ENCODE measurements at places on chromosomes 6 and 20.

DNA sequence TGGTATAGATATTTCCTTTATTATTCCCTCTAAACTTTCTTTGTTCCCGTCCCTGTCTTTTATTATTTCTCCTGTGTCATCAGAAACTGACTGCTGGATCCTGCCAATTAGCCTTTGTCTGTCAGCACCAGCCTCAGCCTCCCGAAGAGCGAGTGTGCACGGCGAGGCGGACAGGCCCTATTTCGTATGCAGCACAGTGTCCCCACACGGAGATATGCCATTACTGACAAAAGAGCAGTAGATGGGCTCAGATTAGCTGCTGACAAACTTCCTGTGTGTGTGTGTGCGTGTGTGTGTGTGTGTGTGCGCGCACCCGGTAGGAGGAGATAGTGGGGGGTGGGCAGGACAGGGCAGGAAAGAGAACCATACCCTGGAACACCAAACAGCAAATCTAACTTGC is 99.5 kb upstream of the ZFP64 start:
- no peak for DNase-seq

GRCh38 chr6:168153553-168153952 is 74.5 kb upstream of the FRMD1 start:
- DNase-seq: no peak

- no peak for DNase-seq
Measured at GRCh38 chr20:44392776-44393607, 37.5 kb downstream of the HNF4A start.

GRCh38 chr20:3563133-3563532 is 92.3 kb downstream of the ATRN start:
- no peak for DNase-seq
